ENCODE measurements at places on chromosomes 3 and 15.

DNA sequence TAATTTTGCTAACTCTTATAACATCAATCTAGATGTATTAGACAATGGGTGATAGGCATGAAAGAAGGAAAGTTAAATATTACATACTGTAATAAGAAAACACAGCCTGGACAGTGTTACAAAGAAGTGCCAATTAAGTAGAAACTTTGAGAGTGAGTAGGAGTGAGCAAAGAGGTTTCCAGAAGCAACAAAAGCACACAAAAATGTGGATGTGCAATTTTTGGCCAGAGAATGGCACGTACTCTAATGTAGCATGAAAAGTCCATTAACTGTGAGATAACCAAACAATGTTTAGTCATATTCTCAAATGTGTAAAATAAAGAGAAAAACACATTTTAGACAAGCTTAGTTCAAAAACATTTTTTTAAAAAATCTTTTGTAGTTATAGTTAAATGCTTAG, 567.3 kb downstream of the ROBO1 start:
- no peak for DNase-seq

GRCh38 chr3:190444576-190445145, 5.0 kb downstream of the TMEM207 start:
- no peak for DNase-seq

GRCh38 chr3:37905346-37905745, 43.7 kb downstream of the CTDSPL start:
- DNase-seq: no peak

DNA sequence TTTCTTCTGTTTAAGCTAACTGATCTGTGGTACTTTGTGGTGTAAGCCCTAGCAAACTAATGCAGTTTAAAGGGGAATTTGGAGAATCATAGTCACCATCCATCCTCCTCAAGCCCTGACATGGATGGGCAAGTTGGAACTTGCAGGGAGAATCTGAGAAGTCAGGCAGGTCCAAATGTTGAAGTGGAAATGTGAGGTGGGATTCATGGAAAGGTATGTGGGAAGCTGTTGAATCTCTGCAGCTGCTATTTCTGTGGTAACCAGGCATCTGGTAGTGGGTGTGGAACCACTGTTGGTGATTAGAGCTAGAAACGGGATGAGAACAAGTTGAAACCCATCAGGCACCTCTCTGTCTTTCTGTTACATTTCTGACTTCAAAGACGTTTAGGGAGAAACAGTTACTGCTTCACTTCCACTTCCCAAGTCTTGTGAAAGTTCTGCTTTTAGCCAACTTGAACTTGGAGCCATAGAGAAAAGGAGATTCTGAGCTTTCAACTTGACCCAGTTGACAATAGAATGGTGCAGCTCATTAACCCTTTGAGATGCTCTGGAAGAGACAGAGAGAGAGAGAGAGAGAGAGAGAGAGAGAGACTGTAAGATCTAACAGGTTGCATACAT, 38.1 kb upstream of the NMNAT3 start:
- DNase-seq: no peak

DNA sequence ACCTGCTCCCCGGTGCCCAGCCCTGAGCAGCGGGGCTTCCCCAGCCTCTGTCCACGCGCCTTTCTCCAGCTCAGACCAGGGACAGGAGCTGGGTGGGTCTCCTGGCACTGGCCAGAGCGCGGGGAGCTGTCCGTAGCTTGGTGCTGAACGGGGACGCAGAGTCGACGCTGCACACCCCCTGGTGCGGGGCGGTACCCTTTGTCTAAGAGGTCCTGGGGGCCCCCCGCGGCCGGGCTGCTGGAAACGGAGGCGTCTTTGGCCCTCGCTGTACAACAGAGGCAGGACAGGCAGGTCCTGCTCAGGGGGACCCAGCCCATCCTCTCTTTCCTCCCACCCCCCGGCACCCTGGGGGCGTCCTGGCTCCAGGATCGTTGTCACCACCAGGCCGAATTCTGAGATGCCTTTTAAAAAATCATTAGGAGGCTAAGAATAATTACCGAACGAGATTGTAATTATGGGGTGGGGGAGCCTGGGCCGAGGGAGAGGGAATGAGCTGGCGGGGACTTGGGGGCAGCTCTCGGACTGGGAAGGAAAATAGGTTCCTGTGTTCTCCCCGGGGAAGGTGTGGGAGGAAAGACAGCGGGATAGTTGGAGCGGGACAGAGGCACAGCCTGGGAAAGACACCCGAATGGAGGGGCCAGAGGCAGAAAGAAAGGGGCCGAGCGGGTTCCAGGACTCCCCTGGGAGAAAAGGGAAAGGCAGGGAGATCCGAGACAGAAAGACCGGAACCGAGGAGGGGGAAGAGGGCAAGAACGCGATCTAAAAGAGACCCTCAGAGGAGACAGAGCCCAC, 4.1 kb upstream of the SKOR1 start:
- no peak for DNase-seq

DNA sequence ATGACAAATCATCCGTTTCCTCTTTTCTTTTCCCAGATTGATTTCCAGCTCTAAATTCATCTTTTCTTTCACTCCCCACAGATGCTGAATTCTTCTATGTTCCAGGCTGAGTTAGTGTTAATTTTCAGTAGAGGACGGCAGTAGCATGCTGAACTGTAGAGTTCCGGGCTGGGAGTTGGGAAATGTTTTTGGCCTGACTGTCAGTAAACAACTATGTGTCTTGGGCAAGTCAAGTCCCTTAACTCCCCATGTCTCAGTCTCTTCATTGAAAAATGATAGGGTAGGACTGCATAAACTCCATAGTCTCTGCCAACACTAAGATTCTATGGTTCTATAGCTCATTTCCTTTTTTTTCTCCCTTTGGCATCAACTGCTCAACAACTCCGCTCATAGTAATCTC, 333.9 kb downstream of the TIGIT start:
- no peak for DNase-seq

DNA sequence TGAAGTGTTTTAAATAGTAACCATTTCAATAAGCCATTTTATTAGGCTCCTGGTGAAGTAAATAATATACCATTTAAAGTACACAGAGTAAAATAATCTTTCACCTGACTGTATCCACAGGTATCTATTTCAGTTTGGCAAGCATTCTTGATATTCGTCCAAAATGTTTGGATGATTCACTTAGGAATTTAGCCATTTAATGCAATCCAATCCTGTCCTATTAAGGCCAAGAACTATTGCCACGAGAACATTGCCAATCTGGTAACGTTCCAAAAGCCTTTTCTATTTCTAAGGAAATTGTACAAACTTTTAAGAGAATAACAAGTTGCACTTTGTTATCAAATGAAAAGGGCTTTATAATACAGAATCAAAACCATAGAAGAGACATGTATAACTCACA, 209.8 kb upstream of the THRB start:
- DNase-seq: no peak

GRCh38 chr15:63870487-63871209, 36.9 kb upstream of the HERC1 start:
- no peak for DNase-seq

DNA sequence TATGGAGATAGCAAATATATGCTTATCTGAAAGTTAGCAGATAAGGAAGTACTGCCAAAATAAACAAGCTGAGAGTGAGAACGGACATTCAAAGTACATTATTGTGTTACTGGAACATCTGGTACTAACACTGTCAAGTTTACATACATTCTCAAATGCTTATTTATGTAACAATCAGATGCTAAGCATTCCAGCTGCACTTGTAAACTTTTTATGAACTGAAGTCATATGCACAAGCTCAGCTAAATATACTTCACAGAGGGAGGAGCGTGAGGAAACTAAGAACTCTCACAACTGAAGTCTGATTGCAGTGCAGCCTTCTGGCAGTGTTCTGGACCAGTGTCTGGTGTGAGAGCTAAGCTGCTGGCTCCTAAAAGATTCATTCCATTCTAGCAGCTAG, 223.7 kb upstream of the NANOGP8 start:
- no peak for DNase-seq

DNA sequence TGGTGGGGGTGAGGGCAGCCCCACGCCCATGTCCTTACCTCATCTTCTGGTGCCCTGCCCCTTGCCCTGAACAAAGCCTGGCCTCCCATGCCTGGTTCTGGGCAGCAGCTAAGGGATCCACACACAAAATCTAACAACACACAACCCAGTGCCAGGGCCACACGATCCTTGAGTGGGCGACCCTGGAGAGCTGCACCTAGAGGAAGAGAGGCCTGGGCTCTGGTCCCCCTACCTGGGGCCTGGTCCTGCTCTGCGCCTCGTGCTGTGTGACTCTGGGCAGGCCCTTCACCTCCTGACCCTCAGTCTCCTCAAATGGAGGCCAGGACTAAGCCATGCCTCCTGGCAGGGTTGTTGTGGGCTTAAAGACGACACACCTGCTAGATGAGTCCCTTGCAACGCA, 20.0 kb upstream of the C3orf22 start:
- DNase-seq: no peak

- DNase-seq: no peak
Observed at GRCh38 chr3:52310861-52311575, 5.1 kb upstream of the DNAH1 start.

DNA sequence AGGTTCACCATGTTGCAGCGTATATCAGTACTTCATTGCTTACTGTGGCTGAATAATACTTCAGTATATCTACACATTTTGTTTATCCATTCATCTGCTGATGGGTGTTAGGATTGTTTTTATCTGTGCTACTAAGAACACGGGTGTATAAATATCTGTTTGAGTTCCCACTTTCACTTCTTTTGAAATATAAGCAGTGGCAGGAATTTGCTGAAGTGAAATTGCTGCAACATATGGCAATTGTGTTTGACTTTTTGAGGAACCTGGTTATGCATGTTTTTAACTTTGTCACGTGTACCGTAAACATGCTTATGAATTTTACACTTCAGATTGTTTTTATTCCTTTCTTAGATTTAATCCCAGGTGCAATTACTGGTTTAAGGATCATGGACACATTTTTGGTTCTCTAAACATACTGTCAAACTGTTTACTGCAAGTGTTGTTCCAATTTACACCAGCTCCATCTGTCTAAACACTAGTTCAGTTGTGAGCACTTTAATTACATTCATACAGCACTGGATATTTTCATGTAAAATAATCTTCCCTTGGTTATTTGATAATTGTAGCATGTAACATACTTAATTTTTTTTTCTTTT, 23.1 kb downstream of the TRAK1 start:
- no peak for DNase-seq

- DNase-seq: no peak
Observed at GRCh38 chr3:144289057-144289456, 317.4 kb downstream of the DIPK2A start.

GRCh38 chr3:62525281-62525680, 151.9 kb upstream of the FEZF2 start:
- DNase-seq: no peak

- DNase-seq: peak; percentile 46
Observed at GRCh38 chr15:68818066-68818768, 2.5 kb downstream of the ANP32A start.

DNA sequence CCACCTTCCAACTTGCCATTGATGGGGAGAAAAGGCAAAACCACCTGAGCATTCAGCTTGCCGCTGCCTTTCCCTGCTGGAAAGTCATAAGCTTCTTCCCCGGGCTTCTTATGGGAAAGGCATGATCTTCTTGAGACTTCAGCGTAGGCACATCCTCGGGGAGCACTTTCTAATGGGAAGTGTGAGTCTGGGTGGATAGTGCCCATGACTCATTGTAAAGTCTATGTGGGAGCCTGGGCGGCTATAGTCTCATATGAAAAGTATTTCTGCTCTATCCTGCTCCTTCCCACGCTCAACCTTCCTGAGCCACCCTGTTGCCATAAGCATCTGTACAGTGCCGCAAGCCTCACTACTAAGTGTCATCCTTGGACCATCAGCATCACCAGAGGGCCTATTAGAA, 309.9 kb upstream of the THBS1 start:
- no peak for DNase-seq

- no peak for DNase-seq
Observed at GRCh38 chr15:52204657-52205056, 13.5 kb upstream of the GNB5 start.

- DNase-seq: no peak
Observed at GRCh38 chr3:15315003-15315402, 17.4 kb downstream of the SH3BP5 start.

DNA sequence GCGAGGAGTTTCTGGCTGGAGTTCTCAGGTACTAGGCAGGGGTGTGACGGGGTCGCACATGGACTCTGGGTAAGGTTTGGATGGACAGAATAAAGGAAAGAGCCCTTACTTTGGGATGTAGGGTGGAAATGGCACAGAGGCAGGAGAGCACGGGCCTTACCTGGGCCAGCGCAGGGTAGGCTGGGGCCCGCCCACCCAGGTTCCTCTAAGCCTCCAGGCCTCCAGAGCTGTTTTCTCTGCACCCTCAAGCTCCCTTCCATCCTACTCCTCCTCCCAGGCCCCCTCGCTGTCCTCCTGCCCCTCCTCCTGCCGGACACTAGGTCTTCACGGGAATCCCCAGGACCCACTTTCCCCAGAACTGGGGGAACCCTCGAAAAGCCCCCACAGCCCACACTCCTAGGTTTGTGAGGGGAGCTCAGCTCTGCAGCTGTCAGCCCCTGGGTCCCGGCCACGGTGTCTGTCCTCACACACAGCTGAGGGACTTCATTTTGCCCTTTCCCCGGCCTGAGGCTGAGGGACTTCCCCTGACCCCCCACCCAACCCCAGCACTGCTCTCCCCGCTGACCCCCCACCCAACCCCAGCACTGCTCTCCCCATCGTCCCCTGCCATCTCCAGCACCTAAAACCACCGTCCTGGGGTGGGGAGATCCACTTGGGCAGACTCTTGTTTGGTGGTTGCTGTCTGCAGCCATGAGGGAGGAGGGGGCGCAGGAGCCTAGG, 53.0 kb upstream of the PCSK6 start:
- DNase-seq: no peak

GRCh38 chr15:91118817-91119590, 18.9 kb downstream of the SV2B start:
- DNase-seq: peak; percentile 82

All from NCI-H524 treated with DMSO at 0.1 percent for 48 hours (cell line).